Right hindlimb (tissue), 1 donor: ENCODE measurements at places on chromosomes 6 and 20.

- peak; percentile 81 for DNase-seq
Observed at GRCh38 chr6:27894839-27895762, 17.1 kb downstream of the OR2B2 start.

DNA sequence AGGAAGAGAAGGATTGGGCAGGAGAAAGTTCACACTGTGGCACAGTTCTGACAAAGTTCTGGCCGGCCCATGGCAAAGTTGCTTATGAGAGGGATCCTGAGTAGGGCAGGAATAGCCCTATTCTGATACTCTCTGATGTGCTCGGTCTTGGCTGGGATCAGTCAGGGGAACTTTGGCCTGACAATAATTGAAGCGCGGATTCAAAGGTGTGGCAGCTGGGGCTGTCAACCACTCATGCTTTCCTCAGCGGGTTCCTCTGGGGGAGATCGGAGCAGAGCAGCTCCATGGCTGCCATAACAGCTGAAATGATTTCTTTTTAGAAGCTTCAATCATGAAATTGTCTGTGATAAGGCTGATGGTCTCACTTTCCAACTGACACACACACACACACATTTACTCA, 714.1 kb downstream of the DHX35 start:
- DNase-seq: no peak

- peak; percentile 78 for DNase-seq
Observed at GRCh38 chr6:56954403-56955170, at the start of gene BEND6. Gene BEND6 (plus strand): TSS chr6:56955107. CDS start chr6:56981811, 26,704 bp downstream.

DNA sequence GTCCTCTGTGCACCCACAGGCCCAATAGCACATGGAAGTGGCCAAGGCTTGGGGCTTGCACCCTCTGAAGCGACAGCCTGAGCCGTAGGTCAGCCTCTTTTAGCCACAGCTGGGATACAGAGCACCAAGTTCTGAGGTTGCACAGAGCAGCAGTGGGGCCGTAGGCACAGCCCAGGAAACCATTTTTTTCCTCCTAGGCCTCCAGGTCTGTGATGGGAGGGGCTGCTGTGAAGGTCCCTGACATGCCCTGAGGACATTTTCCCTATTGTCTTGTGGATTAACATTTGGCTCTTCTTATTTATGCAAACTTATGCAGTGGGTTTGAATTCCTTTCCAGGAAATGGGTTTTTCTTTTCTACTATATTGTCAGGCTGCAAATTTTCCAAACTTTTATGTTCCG, 878.7 kb upstream of the MAN1A1 start:
- no peak for DNase-seq

DNA sequence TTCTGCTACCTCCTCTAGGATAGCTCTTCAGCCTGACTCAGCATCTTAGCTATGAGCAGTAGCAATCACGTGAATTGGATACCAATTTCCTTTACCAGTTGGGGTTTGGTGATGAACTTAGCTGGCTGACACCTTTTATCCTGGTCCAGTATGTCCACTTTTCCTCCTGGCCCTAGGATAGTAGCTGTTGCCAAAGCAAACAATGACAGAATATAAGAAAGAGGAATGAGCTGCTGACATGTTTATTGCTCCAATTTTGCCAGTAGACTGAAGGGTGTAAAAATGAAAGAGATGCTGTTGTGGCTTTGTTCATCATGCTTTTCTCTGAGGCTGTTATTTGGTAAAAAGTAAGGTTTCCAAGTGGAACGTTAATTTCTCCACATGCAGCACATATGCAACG, 168.3 kb upstream of the JAG1 start:
- DNase-seq: no peak

GRCh38 chr6:151948002-151948743, 140.7 kb downstream of the ESR1 start:
- no peak for DNase-seq

DNA sequence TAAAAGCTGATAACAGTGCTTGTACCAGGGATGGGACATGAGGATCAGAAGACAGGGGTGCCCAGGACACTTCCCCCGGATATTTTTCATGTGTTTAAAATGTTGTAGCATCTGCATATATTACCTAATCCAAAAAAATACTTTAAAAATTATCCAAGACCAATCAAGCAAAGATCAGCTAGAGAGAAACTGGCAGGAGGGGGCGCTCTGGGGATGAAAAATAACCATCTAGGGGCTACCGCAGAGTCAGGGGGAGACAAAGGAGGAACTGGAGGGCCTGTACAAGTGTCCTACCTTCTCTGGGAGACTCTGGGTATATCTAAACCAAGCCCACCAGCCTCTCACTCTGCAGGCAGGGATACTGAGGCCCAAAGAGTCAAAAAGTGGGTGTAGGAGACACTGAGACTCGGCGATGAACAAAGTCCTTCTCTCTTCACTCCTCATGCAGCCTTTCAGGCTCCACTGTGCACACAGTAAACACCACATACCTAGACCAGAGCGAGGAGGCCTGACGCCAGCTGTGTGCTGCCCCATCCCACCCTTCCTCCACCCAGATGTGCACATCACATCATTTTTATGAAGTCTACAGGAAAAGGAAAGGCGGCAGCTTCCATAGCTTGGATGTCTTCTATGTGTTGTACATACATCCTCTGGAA, 9.8 kb downstream of the RIMS4 start:
- no peak for DNase-seq

DNA sequence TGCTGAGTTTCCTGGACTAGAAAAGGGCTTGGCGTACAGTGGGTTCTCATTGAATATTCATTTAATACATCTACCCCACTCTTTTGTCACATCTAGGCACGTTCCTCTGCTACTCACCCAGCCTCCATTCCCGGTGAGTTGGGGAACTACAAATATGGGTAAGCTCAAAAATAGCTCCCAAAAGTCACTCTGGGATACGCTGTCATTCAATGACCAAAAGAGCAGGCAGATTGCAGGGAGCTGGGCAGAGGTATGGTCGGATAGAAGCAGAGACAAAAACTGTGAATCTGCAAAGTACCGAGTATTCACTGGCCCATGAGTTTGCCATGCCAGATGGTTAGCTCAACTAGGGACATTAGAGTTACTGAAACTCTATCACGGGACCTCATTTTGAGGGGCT, 103.9 kb upstream of the SASH1 start:
- no peak for DNase-seq

GRCh38 chr6:42263165-42263728, 45.6 kb upstream of the MRPS10 start:
- no peak for DNase-seq

- DNase-seq: no peak
Observed at GRCh38 chr6:69578361-69578890, 218.4 kb downstream of the LMBRD1 start.

DNA sequence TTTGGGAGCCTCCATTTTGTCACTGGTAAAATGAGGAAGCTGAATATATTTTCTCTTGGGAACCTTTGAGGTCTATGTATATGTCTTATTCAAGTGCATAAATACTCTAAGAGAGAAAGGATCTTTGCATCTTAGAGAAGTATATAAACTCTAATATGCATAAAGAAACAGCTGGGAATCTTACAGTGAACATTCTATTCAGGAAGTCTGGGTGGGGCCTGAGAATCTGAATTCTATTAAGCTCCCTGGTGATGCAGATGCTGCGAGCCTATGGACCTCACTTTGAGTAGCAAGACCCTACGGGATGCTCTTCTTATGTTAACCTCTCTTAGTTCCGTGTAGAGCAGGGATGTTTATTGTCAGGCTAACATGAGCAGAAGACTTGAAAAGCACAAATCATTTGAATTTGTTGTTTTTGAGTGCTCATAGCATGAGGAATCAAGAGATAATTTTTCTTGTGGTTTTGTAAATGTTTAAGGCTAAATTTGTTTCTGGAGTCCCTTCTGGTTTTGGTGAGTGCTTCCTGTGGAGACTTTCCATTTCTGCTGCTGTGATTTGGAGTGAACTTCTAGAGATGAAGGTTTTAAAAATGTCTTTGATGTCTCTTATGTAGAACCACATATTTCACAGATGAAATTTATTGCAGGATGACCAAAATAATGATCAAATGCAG, 281.2 kb upstream of the JAG1 start:
- DNase-seq: no peak

DNA sequence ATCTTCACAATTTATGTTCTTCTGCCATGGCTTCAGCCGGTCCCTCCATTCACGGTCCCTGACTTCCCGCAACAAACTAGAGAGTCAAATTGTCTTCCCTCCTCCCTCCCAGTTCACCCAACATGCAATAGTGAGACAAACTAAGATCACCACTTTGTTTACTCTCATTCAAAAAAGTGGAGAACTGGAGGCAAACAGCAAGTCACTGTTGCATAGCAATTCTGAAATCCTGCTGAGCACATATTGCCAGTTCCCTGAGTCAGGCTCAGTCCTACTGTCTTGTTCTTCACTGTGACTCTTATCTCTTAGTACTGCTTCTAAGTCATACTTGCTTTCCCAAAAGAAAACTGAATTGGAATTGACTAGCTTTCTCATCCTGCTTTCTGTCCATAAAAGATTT, 287.2 kb upstream of the SASH1 start:
- DNase-seq: no peak

- DNase-seq: peak; percentile 35
Observed at GRCh38 chr6:15073344-15073789, 172.5 kb upstream of the JARID2 start.

GRCh38 chr20:38599410-38599882, 2.2 kb upstream of the ARHGAP40 start:
- DNase-seq: peak; percentile 32

DNA sequence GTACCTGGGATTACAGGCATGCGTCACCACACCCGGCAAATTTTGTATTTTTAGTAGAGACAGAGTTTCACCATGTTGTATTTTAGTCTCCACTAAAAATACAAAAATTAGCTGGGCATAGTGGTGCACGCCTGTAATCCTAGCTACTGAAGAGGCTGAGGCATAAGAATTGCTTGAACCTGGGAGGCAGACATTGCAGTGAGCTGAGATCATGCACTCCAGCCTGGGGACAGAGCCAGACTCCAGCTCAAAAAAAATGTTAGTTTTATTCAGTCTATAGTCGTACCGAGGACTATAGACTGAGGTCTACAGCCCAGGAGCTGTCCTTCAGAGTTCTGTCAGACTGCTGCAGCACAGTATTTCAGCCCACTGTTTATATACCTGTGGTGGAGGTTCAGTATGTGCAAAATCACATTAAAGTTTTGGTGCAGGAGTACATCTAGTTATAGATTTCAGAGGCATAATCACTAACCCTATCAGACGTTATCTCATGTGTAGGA, 3.6 kb upstream of the CASP8AP2 start:
- no peak for DNase-seq

DNA sequence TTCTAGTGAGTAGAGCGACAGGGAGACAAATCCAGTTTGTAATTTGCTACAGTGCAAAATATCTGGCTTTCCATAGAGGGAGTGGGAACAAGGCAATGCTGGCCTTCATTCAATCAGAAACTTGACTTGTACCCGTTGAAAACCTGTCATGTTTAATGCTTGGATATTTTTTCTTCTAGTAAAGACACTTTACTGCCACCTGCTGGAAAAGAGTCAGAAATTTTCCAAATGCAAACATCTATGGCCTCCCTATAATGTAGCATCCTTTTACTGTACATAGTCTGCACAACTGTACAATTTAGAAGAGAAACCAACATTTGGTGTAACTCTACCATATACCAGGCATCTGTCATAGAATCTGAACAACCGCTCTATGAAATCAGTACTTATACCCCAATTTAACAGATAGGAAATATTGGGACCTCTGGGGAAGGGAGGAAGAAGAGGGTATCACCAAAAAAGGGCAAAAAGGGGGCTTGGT, 16.7 kb upstream of the TBC1D20 start:
- no peak for DNase-seq

- DNase-seq: peak; percentile 4
Observed at GRCh38 chr6:1409774-1410465, 20.5 kb downstream of the FOXF2 start.

DNA sequence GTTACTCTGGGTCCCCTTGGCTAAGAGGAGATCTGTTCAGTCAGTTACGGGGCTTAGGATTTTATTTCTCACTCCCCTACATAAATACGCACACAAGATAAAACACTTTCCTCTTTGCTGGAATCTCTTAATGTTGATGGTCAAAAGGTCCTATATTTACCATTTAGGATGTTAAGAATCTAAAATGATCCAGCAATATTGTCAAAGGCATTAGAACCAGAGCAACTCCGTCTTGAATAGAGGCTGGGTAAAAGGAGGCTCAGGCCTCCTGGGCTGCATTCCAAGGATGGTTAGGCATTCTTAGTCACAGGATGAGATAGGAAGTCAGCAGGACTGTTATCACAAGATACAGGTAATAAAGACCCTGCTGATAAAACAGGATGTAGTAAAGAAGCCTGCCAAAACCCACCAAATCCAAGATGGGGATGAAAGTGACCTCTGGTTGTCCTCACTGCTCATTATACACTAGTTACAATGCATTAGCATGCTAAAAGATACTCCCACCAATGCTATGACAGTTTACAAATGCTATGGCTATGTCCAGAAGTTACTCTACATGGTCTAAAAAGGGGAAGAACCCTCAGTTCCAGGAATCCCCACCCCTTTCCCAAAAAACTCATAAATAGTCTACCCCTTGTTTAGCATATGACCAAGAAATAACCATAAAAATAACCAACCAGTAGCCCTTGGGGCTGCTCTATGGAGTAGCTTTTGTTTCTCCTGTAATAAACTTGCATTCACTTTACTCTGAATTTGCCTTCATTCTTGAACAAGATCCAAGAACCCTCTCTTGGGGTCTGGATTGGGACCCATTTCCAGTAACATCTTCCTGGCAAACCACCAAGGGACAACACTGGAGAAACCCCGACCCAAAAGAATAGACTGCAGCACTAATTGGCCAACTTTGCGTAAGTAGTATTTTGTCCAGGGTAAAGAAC, 107.5 kb downstream of the DTNBP1 start:
- DNase-seq: no peak

DNA sequence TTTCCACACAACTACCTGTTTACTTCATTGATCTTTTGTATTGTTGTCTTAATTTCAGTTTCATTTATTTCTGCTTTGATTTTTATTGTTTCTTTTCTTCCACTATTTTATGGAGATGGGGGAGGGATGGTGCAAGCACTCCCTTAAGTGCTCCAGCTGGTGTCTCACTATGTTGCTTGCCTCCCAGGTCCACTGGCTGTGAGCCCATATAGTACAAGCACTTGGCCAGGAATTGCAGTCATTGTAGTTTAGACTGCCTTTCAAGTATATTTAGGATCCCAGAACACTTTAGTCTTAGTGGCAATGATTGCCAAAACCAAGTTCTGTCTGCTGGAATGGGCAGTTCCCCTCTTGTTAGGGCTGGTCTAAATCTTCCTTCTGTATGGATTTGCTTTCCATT, 34.9 kb upstream of the MAN1A1 start:
- DNase-seq: no peak

GRCh38 chr20:59158673-59159072, 4.9 kb upstream of the ZNF831 start:
- no peak for DNase-seq
